CD4-positive, alpha-beta T cell treated with Interleukin-6 at 100 ng/mL for 8 hours (primary cell): ENCODE measurements at places on chromosomes 12 and 14.

DNA sequence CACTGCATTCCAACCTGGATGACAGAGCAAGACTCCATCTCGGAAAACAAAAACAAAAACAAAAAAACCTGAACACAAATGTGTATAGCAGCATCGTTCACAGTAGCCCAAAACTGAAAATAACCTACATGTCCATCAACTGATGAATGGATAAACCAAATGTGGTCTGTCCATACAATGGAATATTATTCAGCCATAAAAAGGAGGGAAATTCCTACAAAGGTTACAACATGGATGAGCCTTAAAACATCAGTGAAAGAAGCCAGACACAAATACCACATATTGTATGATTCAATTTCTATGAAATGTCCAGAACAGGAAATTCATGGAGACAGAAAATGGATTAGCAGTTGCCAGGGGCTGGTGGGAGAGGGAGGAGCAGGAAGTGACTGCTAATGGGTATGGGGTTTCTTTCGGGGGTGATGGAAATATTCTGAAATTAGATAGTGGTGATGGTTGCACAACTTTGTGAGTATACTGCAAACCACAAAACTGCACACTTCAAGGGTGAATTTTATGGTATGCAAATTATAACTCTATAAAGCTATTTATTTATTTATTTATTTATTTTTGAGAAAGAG is 4.0 kb downstream of the MYL2 start:
- DNase-seq = no peak

GRCh38 chr12:124792961-124793441 is 70.7 kb downstream of the SCARB1 start:
- DNase-seq = no peak

GRCh38 chr14:96320605-96321004 is 42.5 kb downstream of the ATG2B start:
- no peak for DNase-seq

DNA sequence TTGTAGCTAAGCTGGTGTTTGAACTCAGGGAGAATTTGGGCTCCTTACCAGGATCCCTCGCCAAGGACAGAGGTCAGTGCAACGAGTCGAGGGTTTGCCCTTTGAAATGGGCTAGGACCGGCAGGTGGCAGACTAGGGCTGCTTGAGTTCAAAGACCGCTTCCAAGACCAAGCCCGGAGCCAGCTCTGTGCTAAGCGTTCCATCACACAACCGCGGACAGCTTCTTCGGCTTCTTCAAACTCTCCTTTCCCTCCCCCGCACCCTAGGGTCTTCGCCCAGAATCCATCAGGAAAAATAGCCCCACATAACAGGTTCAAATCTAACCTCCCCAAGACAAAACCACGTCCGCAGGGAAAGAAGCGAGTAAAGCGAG is 705 bp upstream of the FLVCR2 start:
- DNase-seq = peak; percentile 71
